ENCODE measurements at places on chromosomes 16 and 17.

DNA sequence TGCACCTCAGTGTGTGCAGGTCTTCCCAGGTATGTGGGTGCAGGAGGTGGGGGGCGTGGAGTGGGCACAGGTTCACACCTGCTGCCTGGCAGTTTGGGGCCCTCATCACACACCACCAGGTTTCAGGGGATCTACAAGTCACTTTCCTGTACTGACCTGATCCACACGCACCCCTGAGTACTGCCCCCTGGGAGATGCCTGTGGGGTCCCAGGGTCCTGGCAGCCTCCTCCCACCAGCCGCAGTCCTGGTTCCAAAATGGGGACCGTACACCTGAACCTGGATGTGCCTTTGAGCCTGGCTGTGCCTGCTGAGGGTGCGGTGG, 25.9 kb downstream of the RNF213 start:
- no peak for DNase-seq

GRCh38 chr16:23516366-23517137, 6.3 kb upstream of the GGA2 start:
- DNase-seq: no peak

DNA sequence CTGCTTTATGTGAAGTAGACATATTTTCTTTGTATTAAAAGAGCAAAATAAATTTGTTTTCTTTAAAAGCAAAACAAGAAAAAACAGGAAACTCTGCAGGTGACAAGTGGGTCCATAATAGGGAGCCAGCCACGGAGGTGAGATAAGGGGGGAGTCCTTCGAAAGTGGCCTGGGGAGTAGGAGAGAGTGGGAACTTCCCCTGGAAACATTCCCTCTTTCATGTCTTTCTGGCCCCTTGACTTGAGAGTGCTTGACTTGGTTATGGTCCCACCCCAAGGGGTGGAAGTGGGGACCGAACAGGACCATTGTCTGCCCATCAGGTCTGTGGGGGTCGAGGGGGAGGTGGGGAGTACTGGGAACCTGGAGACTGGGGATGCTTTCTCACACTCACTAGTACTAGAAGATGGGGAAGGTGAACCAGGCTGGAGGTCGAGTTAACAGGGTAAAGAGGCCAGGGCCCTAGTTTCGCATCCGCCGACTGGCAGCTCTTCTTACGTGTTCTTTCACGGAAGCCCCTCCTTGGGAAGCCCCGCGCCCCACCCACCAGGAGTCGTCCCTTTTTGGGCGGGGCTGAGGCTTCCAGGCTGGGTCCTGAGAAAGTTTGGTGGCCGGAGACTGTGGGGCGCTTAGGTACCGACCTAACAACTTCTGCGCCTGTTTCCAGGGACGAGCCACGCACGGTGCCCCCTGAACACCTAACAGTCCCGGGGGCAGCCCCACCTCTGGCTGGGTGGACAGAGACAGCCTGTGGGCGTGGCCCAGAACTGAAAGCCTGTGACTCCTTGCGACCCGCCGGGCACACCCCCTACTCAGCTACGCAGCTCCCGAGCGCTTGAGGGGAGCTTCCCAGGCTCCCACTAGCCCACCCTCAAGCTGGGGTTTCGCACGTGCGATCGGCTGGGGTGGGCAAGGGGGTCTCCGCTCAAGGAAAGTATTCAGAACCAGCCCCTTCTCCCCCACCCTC, 790 bp downstream of the TRADD start:
- DNase-seq: no peak

DNA sequence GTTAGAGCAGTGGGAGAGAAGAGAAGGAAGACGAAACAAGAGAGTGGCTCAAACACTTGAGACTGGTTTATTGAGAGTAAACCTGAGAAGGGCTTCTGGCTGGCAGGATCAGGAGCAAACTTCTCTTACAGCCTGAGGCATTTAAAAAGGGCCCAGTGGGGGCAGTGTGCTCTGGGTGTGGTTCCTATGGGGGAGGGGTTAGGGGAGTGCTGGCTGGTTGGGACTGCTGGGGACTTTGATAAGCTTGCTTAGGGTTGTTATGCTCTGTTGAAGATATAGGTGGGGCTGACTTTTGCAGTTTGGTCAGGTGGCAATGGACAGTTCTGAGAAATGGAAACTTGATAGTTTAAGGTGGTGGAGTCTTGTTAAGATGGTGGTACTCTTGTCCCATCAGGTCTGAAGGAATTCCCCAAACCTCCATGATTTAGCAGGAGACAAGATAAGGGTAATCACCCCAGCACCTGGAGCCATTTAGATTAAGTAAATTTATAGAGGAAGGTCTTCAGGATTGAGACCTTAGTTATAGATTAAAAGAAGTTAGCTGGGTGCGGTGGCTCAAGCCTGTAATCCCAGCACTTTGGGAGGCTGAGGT, 79.3 kb downstream of the EMP2 start:
- no peak for DNase-seq

DNA sequence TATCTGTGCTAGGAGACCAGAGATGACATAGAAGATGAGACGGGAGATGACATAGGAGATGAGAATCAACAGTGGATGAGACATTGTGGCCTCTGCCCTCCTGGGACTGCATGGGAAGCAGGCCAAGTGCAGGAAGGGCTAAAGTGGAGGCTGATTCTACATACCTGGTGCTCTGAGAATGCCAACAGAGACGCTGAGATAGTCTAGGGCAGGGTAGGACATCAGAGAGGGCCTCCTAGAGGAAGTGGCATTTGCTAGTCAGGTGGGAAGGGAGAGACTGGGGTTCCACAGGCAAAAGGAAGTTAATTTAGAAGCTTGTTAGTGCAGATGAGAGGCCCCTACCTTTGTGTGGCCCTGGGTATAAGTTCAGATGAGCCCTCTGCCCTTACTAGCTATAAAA, 224.2 kb downstream of the CBLN1 start:
- no peak for DNase-seq

DNA sequence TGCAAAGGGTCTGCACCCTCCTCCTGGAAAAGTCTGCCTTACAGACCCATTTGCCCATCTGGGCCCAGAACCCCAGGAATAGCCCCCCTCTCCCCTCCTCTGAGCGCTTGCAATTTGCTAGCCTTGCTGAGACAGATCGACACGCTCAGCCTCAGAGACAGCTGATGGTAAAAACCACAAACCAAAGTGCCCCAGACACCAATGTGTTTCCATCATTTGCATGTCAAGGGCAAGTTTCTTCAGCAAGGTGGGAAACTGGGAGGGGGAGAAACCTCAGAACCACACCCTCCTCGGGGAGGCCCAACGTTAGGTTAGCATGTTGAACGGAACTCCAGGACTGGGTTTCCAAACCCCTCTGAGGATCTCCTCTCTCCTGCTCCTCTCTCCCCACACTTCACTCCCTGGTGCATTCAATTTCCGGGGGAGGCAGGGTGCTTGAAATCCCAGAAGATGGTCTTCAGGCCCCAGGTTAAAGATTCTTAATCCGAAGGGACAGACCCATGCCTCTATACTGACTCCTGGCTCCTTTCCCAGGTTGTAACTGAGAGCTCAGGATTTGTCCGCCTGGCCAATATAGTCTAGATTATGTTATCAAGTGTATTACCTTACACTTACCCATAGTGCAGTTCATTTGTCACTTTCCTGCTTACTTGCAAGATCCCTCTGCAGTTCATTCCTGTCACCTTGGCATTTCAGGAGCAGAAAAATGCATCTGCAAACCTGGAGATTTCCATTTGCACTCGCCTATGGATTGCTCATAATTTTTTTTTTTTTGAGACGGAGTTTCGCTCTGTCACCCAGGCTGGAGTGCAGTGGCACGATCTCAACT, 1.3 kb upstream of the CUEDC1 start:
- no peak for DNase-seq

GRCh38 chr17:17462048-17462824, 14.6 kb upstream of the MED9 start:
- no peak for DNase-seq

DNA sequence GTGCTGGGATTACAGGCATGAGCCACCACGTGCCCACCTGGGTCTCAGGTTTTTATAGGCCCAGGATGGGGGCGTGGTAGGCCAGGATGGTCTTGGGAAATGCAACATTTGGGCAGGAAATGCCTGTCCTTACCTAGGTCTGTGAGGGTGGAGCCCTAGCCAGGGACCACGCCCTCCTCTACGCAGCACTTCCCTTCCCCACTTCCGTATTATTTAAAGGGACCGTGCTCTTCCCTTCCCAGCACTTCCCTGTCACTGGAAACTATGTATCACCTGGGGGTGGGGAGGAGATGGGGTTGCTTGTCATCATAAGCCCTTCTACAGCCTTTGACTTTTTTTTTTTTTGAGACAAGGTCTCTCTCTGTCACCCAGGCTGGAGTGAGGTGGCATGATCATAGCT, 238.9 kb upstream of the NLRP1 start:
- DNase-seq: no peak

DNA sequence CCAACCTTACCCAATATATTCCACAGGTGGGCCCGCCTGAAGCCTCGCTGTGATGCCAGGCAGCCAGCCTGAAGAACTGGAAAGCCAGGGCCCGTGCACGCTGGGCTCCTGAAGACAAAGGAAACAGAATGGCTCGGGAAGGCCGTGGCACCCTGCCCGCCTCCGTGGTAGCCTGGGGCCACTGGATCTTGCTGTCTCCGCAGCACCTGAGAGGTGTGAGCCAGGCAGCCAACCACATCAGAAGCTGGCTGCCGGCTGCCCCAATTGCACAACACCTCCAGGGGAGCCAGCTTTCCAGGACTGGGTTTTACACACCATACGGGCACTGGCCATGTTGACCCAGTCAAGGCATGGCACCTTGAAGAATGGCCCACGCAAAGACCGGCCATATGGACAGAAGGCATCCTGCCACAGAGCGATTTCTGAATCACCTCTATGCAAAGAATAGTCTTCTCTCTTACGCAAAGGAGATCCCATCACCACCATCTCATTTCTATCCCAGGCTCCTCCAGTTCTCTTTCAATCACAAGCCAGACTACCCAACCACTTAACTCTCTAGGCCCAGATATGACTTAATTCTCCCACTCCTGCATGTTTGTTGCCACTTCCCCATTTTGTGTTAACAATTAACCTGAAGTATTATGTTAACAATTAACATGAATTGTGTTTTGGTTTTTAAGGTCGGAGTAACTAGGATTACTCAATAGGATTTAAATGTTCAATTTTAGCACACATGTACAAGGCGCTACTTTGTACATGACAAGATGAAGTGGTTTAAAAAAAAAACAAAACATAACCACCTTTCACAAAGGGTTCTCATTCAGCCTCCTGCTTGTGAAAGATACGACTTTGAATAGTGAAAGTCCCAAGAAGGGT, 32.1 kb downstream of the ZFHX3 start:
- no peak for DNase-seq

DNA sequence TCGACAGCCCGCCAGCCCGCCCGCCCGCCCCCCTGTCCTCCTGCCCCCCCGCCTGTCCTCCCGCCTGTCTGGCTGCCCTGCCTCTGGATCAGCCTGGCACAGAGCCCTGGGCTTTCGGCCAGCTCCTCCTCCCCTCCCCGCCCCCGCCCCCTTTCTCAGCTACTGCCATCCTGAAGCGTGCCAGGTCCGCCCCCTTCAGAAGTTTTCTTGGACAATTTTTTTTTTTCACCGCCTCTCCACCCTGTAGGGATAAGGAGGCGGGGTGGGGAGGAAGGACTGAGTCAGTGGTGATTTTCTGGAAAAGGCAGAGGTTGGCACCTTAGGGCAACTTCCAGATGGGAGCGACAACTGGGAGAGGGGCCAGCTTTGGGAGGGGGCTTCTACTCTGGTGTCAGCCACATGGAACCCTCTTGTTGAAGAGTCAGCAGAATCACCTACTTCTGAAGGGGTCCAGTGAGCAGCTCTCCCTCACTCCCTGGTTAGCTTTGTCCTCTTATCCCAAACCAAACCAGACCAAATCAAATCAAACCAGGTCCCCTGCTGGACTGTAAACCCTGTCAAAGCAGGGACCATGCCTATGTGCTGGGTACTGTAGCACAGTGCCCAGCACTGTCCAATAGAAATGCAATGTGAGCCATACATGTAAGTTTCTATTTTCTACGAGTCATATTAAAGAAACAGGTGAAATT, 19.7 kb downstream of the IGF2BP1 start:
- no peak for DNase-seq

DNA sequence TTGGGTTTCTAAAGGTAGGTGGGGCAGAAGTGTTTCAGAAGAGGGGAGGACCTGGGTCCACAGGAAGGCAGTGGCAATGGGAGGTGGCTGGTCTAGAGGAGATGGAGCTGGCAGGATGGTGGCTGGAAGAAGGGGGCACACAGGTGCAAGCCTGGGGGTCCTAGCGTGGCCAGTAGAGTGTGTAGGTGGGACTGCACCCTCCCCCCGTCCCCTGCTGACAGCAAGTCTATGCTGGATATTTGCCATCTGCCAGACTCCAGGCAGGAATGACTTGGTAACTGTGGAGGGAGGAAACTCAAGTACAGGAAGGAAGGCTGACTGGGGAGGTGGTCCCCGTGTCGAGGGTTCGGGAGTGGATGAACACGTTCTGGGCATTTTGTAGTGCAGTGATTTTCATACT, 8.6 kb downstream of the MED9 start:
- DNase-seq: no peak

GRCh38 chr17:76907352-76907751, 39.1 kb downstream of the MGAT5B start:
- no peak for DNase-seq

DNA sequence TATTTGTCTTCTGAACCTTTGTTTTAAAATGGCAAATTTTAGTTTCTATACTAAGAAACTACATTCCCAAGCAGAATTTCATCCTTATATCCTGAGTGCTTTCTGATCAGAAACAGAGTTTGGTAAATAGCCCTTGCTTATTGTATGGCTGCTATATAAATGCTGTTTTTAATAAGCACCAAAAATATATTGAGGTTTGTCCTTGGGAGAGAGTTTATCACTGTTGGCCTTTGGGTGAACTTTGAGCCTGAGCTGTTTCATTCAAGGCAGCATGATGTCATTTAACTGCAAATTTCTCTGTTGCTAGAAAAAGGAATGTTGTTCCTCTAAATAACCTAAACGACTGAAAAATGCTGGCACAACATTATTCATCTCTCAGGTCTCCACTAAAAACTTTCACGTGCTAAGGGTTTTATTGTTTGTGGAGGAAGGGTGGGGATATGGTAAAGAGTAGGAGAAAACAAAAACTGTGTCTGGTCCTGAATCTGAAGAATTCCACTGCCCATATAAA, 334.3 kb upstream of the TBX2 start:
- DNase-seq: peak; percentile 15

- peak; percentile 60 for DNase-seq
These were observed 91.5 kb upstream of the TMEM97 start for GRCh38 chr17:28227316-28228108.

- no peak for DNase-seq
These were observed 17.5 kb upstream of the ADCY7 start for GRCh38 chr16:50248845-50249244.

GRCh38 chr17:38653230-38653629, 21.5 kb downstream of the EPOP start:
- no peak for DNase-seq

- no peak for DNase-seq
These were observed 58.5 kb downstream of the BANP start for GRCh38 chr16:88009563-88010342.

- no peak for DNase-seq
These were observed 540.6 kb upstream of the SOX9 start for GRCh38 chr17:71580220-71580619.

- no peak for DNase-seq
These were observed 69.8 kb downstream of the MRM3 start for GRCh38 chr17:851924-852323.
